ENCODE measurements at places on chromosomes 5 and 9. TPM values are rescaled to one million over a fixed set of nuclear protein-coding genes. Genes with fewer than 3 reads are reported as not detected.

- no peak for DNase-seq
Measured at GRCh38 chr5:138233280-138233679, 20.2 kb upstream of the CDC23 start.

GRCh38 chr9:114301798-114302565 lies 20.9 kb upstream of the ORM1 start:
- DNase-seq, result no peak

DNA sequence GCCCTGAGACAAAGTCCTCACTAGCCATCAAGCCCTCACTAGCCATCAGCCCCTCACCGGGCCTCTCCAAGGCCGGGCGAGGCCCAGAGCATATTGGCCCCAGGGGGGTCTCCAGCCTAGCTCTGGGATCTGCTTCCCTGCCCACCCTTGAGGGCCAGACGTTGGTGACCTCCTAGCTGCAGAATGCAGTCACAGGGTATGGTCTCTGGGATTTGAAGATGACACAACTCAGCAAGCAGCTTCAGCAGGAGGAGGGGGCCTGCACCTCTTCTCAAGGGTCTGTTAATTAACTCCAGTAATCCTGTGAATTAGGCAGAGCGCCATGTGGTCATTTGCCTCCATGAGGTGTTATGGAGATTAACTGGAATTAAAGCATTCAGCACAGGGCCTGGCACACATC lies 116.9 kb upstream of the SPOCK1 start:
- DNase-seq, result no peak

DNA sequence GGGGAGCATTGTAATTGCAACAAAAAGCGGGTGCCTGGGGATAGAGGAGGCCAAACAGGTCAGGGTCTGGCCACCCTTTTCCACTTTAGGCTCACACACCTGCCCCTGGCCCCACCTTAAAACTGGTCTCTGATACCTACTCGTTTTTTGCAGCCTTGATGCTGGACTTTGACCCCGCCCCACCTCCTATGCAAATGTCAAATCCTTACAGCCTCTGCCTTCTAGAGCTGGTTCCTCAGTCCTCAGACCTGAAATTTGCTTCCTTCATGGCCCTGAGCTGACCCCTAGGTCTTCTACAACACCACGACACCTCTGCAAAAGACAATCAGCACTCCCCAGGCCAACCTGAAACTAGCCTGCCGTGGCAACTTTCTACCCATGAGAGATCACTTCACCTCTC lies 37.7 kb downstream of the SMIM23 start:
- no peak for DNase-seq

GRCh38 chr5:128537221-128537999 lies 635 bp downstream of the FBN2 start:
- DNase-seq, result peak; percentile 9

DNA sequence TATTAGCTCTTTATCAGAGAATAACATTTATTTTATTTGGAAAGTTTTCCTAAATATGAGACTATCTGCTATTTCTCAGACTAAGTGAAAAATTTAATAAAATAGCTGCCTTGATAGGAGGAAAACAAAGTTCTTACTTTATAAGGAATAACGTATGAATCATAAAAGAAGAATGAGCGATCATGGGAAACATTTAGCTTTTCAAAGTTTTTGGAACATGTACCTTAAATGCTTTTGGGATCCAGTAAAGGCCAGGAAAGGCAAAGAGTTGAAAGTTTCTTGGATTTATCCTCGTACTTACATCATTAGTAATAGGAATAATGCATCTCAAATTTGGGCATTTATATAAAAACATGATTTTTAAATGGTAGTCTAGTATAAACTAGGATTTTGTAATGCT lies 19.4 kb downstream of the OGN start:
- no peak for DNase-seq

- DNase-seq, result no peak
Measured at GRCh38 chr9:27355166-27355565, 58.2 kb upstream of the EQTN start.

GRCh38 chr9:137611623-137612609 lies 6.4 kb downstream of the ARRDC1 start:
- DNase-seq, result peak; percentile 95

DNA sequence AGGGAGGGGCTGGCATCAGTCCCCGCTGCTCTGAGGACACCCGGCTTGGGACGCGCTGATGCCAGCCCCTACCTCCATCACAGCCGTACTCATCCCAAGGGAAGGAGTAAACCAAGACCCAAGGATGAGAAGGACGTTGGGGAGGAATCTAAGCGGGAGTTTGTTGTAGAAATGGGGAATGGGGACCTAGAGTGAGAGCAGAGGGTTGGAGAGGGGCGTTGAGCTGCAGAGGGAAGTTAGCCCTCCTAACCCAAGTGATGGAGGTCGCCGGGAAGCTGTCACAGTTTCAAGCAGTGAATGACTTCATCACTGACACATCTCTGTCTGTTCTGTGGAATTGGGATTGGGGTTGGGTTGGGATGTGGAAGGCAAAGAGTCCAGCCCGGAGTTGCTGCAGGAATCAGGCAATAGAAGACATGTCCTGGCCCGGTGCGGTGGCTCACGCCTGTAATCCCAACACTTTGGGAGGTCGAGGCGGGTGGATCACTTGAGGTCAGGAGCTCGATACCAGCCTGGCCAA lies 759 bp upstream of the SUSD1 start:
- no peak for DNase-seq

DMRT2 gene
- not detected for total RNA-seq

PCDHA1 gene
- 0.13 TPM for total RNA-seq

OR1Q1 gene
- total RNA-seq, result not detected

IPO11 gene
- total RNA-seq, result 30.4 TPM

P4HA2 gene
- total RNA-seq, result 31.3 TPM

Data from thyroid gland (tissue), 4 donors.